ENCODE measurements at places on chromosomes 1 and 21. TPM values are rescaled to one million over a fixed set of nuclear protein-coding genes. Genes with fewer than 3 reads are reported as not detected.
A peak's percentile ranks its signal among the peaks of the same experiment; 100 is the strongest.

MFAP2 gene
- 5.6 TPM for total RNA-seq

ZFP69B gene
- total RNA-seq, result 0.68 TPM

VCAM1 gene
- 0.34 TPM for total RNA-seq

CELA3A gene
- total RNA-seq, result not detected

PTPN7 gene
- total RNA-seq, result 0.60 TPM

GBP5 gene
- total RNA-seq, result 0.38 TPM

PLEKHG5 gene
- 99.1 TPM for total RNA-seq

TTC34 gene
- total RNA-seq, result 0.56 TPM

PTPN22 gene
- total RNA-seq, result 0.34 TPM

SFN gene
- 813 TPM for total RNA-seq

C4BPA gene
- not detected for total RNA-seq

TSTD1 gene
- total RNA-seq, result 104 TPM

TGFB2 gene
- total RNA-seq, result 3.7 TPM

SPATA21 gene
- total RNA-seq, result not detected

DNA sequence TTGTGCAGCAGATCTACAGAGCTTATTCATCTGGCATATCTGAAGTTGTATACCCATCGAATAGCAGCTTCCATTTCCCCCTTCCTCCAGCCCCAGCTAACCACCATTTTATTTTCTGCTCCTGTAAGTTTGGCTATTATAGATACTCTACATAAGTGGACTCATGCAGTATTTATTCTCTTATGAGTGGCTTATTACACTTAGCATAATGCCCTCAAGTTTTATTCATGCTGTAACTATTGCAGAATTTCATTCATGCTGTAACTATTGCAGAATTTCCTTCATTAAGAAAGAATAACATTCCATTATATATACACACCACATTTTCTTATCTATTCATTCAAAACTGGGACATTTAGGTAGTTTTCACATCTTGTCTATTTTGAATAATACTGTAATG, 30.5 kb upstream of the IFI16 start:
- H3K4me3 ChIP-seq, result no peak overlapping the region
- H3K4me1 ChIP-seq, result no peaks in the 10 kb centered on the region
- H3K27me3 ChIP-seq, result no peaks in the 10 kb centered on the region
- H3K27ac ChIP-seq, result no peak overlapping the region
- DNase-seq, result no peak

DNA sequence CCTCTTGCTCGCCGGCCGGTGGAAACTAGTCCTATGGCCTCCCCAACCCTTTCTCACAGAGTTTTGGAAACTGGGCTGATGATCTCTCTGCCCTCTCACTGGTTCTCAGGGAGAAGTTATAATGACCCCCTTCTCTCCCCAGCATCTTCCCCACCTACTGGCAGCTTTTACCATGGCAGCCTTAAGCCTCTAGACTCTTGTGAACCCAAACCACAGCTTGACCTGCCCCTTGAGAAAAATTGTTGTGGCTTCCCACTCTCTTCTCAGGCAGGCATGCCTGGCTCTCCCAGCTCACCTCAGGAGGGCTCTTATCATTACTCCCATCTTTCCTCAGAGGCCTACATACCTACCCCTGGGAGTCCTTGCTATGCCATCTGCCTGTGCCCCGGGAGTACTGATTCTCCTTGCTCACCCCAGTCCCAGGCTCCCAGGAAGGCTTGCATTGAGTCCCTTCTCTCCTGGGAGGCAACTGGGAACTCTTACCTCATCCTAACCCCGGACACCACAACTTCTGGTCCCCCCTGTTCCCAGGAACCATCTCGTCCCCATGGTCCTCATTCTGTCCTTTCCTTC, 1.6 kb downstream of the NSUN4 start:
- no peaks in the 10 kb centered on the region for H3K27me3 ChIP-seq
- no peak overlapping the region for H3K4me3 ChIP-seq
- peak overlapping the region; percentile 96 for H3K27ac ChIP-seq
- H3K4me1 ChIP-seq, result peaks cover 14% of the 10 kb centered on the region
- DNase-seq, result no peak

DNA sequence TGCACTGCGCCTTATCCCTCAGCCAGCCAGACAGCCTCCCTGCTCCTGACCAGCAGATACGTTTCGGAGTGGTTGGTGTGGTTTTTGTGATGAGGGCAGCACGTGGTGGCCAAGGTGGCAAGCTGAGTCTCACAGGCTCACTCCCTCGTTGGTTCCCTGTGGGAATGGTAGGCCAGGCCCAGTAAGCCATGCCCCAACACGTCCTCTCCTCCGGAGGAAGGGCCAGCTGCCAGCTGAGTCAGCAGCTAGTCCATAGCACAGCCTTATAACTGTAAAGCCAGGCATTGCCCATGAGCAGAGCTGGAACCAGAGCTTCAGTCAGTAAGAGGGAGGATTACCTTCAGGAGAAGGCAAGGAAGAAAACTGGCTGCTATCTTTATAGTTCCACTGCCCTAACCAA, 29.5 kb downstream of the SZRD1 start:
- H3K27ac ChIP-seq, result no peak overlapping the region
- DNase-seq, result no peak
- peaks cover 41% of the 10 kb centered on the region for H3K4me1 ChIP-seq
- no peaks in the 10 kb centered on the region for H3K27me3 ChIP-seq
- no peak overlapping the region for H3K4me3 ChIP-seq

DNA sequence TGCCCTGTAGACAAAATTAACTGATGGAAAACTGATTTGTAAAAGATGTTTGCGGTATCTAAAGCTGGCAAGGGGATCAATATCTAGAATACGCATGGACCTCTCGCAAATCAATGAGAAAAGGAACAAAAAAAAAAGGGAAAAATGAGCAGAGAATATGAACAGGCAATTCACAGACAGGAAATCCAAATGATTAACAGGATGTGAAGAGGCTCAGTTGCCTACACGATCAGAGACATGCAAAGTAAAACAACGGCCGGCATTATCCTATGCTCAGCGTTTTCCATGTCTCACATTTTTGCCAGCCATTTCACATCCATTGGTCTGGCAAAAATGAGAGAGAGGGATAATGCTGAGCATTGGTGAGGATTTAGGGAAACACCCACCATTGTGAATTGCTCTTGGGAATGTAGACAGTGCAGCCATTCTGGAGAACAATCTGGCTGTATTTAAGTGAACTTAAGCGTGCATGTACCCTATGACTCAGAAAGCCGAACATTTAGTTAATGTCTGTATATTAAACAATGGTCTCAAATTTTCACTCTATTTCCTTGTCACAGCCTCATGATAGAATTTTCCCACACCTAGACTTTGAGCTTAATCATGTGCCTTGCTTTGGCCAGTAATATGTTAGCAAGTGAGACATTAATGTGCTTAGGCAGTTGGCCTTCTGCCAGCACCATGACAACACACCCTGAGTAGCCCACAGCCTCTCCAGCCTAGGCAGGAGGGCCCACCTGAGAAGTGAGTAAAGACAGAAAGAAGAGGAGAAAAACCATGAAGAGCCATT, 61.0 kb upstream of the NBPF3 start:
- peaks cover 16% of the 10 kb centered on the region for H3K4me1 ChIP-seq
- no peak for DNase-seq
- H3K4me3 ChIP-seq, result no peak overlapping the region
- H3K27me3 ChIP-seq, result peaks cover 5% of the 10 kb centered on the region

- no peaks in the 10 kb centered on the region for H3K27me3 ChIP-seq
- H3K4me3 ChIP-seq, result no peak overlapping the region
- H3K4me1 ChIP-seq, result no peaks in the 10 kb centered on the region
- H3K27ac ChIP-seq, result no peak overlapping the region
- no peak for DNase-seq
Measured at GRCh38 chr1:192088496-192088895, 69.8 kb upstream of the RGS18 start.

- peak; percentile 97 for DNase-seq
- H3K4me1 ChIP-seq, result peaks cover 36% of the 10 kb centered on the region
- H3K27ac ChIP-seq, result peak overlapping the region; percentile 99
- no peaks in the 10 kb centered on the region for H3K27me3 ChIP-seq
Measured at GRCh38 chr1:58784758-58785441, 1.1 kb upstream of the JUN start.

- peak; percentile 72 for DNase-seq
- H3K4me3 ChIP-seq, result no peak overlapping the region
- no peaks in the 10 kb centered on the region for H3K27me3 ChIP-seq
- H3K27ac ChIP-seq, result no peak overlapping the region
- H3K36me3 ChIP-seq, result no peaks in the 10 kb centered on the region
- peaks cover 23% of the 10 kb centered on the region for H3K4me1 ChIP-seq
Measured at GRCh38 chr21:45543710-45544448, 1.6 kb upstream of the SLC19A1 start.

- H3K4me3 ChIP-seq, result peak overlapping the region; percentile 58
- no peaks in the 10 kb centered on the region for H3K27me3 ChIP-seq
- peak overlapping the region; percentile 68 for H3K27ac ChIP-seq
- no peaks in the 10 kb centered on the region for H3K36me3 ChIP-seq
- H3K4me1 ChIP-seq, result peaks cover 17% of the 10 kb centered on the region
Measured at GRCh38 chr1:91499904-91500755, 521 bp upstream of the CDC7 start.

- H3K4me1 ChIP-seq, result peaks cover 12% of the 10 kb centered on the region
- no peaks in the 10 kb centered on the region for H3K36me3 ChIP-seq
- no peak overlapping the region for H3K4me3 ChIP-seq
- no peak for DNase-seq
- no peaks in the 10 kb centered on the region for H3K27me3 ChIP-seq
Measured at GRCh38 chr21:41217671-41218385, 49.9 kb downstream of the BACE2 start.

- H3K27ac ChIP-seq, result no peak overlapping the region
- H3K4me3 ChIP-seq, result no peak overlapping the region
- no peak for DNase-seq
- H3K4me1 ChIP-seq, result peaks cover 7% of the 10 kb centered on the region
Measured at GRCh38 chr21:25557180-25557579, 50.1 kb downstream of the MRPL39 start.

GRCh38 chr1:205287767-205288559, 33.6 kb downstream of the NUAK2 start:
- H3K4me3 ChIP-seq, result no peak overlapping the region
- no peaks in the 10 kb centered on the region for H3K27me3 ChIP-seq
- H3K27ac ChIP-seq, result no peak overlapping the region
- H3K4me1 ChIP-seq, result peaks cover 54% of the 10 kb centered on the region

DNA sequence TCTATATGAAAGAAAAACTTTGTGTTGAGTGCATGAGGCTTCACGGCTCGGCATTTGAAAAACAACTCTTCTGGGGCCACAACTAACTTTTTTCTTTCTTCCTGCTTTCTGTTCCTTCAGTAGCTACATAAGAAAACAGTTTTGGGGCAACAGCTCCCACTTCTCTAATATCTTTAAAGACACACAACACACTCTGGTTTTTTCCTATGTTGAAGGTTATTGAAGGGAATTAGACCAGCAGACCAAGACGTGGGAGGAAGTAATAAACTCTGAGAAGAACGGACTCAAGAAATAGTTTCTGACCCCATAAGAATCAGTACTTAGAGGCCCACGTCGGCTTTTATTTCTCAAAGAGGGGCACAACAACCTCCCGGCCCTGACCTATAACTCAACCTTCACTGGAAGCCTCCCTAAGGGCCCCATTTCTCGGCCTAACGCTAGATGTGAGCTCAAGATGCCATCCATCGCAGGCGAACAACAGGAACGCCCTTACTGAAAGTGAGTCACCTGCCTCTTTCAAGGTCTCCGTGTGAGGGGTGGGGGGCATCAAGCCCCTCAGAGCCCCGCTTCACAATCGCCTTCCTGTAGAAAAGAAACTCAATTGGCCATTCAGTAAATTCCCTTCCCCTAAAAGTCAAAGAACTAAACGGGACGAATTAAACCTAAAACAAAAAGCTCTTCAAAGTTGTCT, 844 bp downstream of the ZMYM6 start:
- DNase-seq, result no peak
- peak overlapping the region; percentile 95 for H3K27ac ChIP-seq
- peaks cover 21% of the 10 kb centered on the region for H3K4me1 ChIP-seq
- peak overlapping the region; percentile 76 for H3K4me3 ChIP-seq

GRCh38 chr1:193520472-193520871, 334.1 kb upstream of the B3GALT2 start:
- H3K4me3 ChIP-seq, result no peak overlapping the region
- no peak for DNase-seq
- no peak overlapping the region for H3K27ac ChIP-seq
- H3K27me3 ChIP-seq, result no peaks in the 10 kb centered on the region
- H3K36me3 ChIP-seq, result no peaks in the 10 kb centered on the region

GRCh38 chr1:110024613-110025012, 9.8 kb upstream of the STRIP1 start:
- DNase-seq, result no peak
- H3K36me3 ChIP-seq, result peaks cover 53% of the 10 kb centered on the region
- H3K4me3 ChIP-seq, result no peak overlapping the region
- peaks cover 3% of the 10 kb centered on the region for H3K4me1 ChIP-seq
- no peaks in the 10 kb centered on the region for H3K27me3 ChIP-seq

DNA sequence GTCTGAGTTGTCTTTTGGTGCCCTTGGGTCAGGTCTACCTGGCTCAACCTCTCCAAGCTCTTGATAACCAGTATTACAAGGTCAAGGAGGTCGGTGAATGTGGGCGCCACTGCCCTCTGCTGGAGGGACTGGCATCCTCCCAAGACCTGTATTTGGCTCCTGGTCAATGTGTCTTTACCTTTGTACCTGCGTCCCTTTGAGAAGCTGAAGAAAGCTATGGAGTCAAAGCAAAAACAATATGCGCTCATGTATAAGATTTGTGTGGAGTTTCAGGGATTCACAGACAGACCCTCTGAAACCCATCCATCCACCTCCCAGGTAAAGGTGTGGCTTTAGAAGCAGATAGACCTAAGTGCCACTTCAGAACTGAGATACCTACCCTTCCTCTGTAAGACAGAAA, 61.8 kb upstream of the NBL1 start:
- H3K4me1 ChIP-seq, result no peaks in the 10 kb centered on the region
- no peaks in the 10 kb centered on the region for H3K27me3 ChIP-seq
- H3K4me3 ChIP-seq, result no peak overlapping the region
- no peak for DNase-seq
- no peaks in the 10 kb centered on the region for H3K36me3 ChIP-seq

GRCh38 chr1:55214212-55214933, 791 bp downstream of the USP24 start:
- peak overlapping the region; percentile 96 for H3K4me3 ChIP-seq
- peaks cover 70% of the 10 kb centered on the region for H3K4me1 ChIP-seq
- peak overlapping the region; percentile 98 for H3K27ac ChIP-seq
- peak; percentile 73 for DNase-seq

DNA sequence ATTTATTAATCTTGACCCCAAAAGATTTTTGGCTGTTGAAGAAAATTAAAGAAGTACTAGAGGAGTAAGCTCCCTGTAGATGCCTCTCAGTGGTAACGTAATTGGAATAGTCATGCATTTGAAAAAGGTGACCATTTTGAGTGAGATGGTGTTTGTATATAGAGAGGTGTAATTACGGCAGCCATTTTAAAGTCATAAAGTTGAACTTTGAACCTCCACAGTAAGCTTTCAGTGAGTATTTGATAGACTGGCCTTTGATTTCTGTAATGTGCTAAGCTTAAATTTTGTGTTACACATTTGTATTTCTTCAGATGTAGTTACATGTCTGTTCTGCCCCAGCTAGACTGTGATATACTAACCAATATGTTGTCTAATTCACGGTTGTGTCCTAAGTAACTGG, 21.5 kb upstream of the TMCO2 start:
- H3K27ac ChIP-seq, result no peak overlapping the region
- H3K27me3 ChIP-seq, result no peaks in the 10 kb centered on the region
- H3K4me3 ChIP-seq, result no peak overlapping the region
- H3K36me3 ChIP-seq, result peaks cover 20% of the 10 kb centered on the region

- no peak for DNase-seq
- H3K4me3 ChIP-seq, result peak overlapping the region; percentile 84
- peaks cover 24% of the 10 kb centered on the region for H3K36me3 ChIP-seq
- peaks cover 19% of the 10 kb centered on the region for H3K4me1 ChIP-seq
- H3K27ac ChIP-seq, result peak overlapping the region; percentile 92
- no peaks in the 10 kb centered on the region for H3K27me3 ChIP-seq
Measured at GRCh38 chr1:202888221-202888530, 773 bp downstream of the RABIF start.

- H3K4me1 ChIP-seq, result peaks cover 6% of the 10 kb centered on the region
- H3K27ac ChIP-seq, result no peak overlapping the region
- H3K27me3 ChIP-seq, result no peaks in the 10 kb centered on the region
- DNase-seq, result no peak
Measured at GRCh38 chr1:58917436-58917835, 133.6 kb upstream of the JUN start.
